ENCODE measurements at places on chromosomes 11 and 22.

DNA sequence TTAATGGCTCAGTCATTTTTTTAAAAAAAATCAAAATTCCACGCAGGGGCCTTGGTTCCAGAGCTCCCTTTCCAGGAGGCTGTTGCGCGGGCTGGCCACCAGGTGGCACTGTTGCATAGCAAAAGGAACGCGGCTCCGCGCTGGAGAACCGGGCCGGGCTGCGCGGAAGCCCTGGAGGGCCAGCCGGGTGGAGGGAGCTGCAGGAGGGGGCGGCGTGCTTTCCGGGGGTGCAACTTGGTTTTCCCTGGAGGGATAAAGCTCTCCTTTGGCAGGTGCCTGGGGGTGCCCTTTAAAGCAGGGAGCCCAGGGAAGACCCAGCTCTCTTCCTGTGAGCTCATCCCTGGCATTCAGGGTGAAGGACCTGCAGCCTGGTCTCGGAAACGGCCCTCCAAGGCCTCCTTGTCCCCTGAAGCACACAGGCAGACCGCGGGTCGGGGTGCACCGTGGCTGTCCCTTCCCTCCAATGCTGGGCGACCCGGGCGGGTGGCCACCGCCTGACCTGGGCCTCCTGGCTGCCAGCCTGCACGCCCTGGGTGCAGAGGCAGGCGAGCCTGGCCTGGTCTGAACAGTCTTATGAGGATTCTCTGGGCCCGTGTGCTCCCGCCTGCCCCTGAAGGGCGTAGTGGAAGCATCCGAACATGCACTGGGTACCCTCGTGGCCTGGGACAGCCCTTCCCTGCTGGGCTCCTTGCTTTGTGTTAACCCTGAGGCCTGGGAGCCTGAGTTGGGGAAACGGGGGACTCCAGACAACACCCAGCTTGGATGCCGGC, 23.4 kb downstream of the KRTAP5-5 start:
- peak; percentile 12 for DNase-seq

GRCh38 chr11:44519989-44520737, 45.3 kb upstream of the CD82 start:
- DNase-seq: no peak

GRCh38 chr22:37610480-37611129, 2.0 kb downstream of the GGA1 start:
- no peak for DNase-seq

DNA sequence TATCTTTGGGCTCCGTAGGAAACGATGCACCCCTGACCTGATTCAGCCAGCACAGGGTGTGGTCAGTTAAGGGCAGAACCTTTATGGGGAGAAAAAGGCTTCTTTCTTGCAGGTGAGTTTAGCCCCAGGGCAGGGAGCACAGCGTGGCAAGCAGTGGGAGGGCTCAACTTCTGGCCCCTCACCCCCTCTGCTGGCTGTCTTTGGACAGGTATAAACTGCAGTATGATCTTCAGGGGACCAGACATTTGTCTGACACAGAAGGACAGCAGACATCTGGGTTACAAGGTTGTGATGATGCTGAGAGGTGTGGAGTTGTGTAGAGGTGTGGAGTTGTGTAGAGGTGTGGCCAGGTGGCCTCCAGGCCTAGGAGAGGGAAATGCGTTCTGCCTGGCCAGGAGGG, 324.0 kb upstream of the PLET1 start:
- no peak for DNase-seq

DNA sequence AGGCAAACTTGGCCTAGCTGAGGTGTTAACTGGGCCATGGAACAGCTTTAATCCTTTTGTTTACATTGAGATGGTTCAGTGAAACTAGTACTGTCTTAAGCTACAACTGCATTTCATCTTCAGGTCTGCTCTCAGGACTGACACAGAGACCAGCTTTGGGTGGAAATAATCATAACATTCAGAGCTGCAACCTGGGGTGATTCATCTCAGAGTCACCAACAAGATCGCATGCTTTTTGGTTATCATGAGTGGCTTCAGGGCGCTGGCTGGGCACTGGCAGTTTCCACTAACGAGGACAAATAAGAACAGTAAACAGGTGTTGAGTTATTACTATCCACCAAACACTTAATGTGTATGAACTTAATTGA, 60.9 kb upstream of the PAX6 start:
- DNase-seq: no peak

DNA sequence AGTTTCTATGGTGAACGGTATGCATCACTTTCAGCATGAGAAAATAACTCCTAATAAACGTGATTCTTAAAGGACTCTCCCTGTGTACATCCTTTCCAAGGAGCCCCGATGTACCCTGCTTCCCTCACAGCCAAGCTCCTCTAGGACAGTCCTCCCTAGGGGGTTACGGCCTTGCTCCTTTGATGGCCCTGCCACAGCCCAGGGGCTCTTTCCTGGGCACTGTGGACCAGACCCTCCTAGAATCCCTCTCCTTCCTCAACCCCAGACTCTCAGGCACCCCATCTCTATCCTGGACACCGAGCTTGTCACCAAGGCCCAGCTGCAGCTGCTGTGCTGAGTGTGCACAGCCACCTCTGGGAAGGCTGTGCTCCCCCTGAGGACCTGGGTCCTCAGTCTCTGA, 3.9 kb upstream of the SAMM50 start:
- DNase-seq: no peak

DNA sequence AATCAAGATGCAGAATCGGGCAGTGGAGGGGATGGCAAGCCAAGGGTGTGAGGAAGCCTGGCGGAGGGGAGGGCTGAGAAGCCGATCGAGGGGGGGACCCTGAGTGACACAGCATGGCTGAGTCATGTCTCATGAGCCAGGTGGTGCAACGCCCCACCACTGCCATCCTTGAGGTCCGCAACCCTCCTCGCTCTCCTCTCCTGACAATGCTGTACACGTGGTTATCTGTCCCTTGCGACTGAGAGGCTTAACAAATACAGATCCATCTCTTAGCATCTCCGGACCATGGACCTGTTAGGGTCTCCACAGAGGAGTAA, 14.2 kb downstream of the SLC22A12 start:
- DNase-seq: no peak

- no peak for DNase-seq
These were observed 123.1 kb downstream of the CCDC81 start for GRCh38 chr11:86497836-86498235.

DNA sequence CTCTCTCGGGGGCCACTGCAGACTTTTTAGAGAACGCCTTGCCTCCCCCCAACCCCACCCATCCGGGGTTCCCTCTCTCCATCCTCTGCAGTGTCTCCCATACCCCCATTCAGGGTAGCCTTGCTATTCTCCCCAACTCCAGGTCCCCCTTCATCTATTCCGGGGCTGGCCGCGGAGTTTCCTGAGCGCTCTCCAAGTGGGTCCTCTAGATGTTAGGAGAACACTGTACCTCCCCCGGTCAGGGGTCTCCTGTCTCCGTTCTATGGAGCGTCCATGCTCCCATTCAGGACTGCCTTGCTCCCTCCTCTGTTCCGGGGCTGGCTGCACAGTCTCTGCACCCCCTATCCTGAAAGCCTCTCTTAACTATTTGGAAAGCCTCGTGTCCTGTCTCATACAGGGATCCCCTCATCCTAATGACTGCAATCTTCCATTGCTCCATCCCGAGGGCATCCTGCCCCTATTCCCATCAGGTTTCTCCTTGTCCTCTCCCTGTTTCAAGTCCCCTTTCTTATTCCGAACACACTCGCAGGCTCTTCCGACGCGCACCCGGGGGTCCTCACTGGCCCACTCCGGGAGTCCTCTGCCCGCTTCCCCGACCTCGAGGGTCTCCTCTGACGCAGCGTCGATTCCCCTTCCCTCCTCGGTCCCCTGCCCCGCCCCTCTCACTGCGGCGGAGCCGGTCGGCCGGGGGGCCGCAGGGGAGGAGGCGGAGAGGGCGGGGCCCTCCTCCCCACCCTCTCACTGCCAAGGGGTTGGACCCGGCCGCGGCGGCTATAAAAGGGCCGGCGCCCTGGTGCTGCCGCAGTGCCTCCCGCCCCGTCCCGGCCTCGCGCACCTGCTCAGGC, at the start of gene NEFH:
TSS of gene NEFH (plus strand) at position 802 of the 845 bp plus-strand sequence. CDS start 45 bp downstream, outside the sequence.
- peak; percentile 24 for DNase-seq

DNA sequence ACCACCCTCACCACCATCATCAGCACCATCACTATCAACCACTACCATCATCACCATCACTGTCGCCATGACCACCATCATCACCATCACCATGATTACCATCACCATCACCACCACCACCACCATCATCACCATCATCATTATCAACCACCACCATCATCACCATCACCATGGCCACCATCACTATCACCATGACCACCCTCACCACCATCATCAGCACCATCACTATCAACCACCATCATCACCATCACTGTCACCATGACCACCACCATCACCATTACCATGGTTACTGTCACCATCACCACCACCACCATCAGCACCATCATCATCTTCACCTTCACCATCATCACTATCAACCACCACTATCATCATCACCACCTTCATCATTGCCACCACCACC, 183.4 kb downstream of the SHANK2 start:
- no peak for DNase-seq

GRCh38 chr22:34281738-34282137, 361.5 kb upstream of the LARGE1 start:
- DNase-seq: no peak
